ENCODE measurements at places on chromosomes 5 and 9.
A peak's percentile ranks its signal among the peaks of the same experiment; 100 is the strongest.

DNA sequence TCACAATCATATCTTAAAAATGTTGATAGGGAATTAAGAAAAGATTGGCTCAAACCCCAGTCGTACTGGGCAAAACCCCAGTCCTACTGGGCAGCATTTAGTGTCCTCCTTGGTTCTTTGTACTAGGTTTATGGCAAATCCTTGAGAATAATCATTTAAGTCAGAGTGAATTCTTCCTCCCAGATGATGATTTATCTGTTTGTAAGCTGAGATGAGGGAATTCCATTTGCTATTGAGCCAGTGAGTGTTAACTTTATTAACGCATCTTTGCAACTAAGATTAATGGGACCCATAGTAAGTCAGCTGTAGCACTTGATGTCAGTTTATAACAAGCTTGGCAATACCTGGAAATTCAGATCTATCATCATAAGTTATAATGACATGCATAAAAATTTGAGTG lies 821.8 kb upstream of the DMAC1 start:
- no peak for DNase-seq

DNA sequence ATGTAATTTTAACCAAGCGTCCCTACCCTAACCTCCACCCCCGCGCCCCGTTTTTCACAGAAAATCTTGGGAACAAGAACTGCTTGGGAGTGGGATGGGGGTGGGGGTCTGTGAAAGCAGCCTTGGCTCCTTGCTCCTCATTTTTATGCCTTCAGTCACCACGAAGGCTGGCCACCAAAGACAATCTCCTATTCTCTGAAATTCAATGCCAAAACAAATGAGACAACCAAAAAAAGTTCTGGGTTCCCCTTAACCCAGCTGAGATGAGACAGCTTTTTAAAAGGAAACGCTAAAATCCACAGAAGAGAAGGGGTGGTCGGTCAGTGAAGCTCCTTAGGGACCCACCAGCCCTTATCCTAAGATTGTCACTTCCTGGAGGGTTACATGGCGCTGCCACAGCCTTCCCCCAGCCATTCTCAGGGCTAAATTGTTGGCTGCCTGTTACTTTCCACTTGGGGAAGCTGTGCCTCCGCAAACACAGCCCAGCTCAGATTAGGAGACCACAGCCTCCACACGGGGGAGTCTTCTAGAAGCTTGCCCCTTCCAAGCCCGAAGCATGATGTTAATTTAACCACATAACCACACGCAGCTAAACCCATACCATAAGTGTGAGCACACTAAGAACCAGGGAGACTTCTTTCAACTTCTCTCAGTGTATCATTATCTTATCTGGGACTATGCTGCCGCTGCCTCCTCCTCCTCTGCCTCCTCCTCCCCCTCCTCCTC lies 136.3 kb downstream of the FOXD1 start:
- DNase-seq = peak; percentile 32

GRCh38 chr5:78591138-78591612 lies 57.4 kb downstream of the LHFPL2 start:
- DNase-seq = no peak

DNA sequence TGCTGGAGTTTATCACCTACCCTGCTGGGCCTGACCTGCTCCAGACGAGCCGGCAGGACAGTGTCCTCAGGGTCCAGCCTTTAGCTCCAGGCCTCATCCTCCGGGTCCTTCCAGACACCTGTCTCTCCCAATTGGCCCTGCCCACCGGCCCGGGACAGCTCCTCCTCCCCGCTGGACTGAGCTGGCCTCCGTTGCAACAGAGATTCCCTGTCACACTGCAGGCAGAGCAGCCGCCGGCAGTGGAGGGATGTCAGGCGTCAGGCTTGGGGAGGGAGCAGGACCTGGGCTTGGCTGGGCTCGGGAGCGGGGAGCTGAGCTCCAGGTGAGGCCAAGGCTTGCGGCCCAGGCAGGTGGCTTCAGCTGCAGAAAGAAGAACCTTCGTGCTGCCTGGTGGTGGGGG lies 1.7 kb downstream of the KCNT1 start:
- no peak for DNase-seq

DNA sequence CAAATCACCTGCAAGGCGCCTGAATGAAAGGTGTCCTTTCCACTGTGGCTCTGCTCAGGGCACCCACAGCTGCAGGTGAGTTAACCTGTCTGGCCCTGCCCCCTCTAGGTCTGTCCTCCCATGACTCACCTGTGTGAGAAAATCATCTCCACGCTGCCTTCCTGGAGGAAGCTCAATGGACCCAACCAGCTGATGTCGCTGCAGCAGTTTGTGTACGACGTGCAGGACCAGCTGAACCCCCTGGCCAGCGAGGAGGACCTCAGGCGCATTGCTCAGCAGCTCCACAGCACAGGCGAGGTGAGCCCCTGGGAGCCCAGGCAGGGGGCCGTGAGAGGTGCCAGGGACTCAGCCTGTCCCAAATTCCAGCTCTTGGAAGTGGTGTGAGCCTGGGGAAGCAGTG lies 23.0 kb upstream of the CTSL start:
- DNase-seq = no peak

DNA sequence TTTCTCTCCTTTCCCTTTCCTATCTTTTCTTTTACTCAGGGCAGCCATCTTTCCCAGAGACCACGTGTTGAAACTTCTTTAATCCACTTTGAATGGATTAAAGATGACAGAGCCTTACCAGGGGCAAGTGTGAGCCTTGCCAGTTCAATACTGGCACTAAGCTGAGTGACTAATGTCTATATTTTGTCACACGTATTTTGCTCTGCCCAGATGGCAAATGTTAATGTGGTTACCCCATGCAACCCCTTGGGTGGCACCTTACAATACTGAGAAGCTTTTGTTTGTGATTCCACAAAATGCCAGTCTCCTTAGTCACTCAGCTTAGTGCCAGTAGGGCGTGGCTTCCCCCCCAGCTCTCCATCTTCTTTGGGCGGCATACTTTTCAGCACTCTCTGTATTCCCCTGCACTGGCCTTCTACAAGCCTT lies 24.8 kb downstream of the ANXA1 start:
- DNase-seq = no peak

GRCh38 chr5:3786891-3787430 lies 191.3 kb downstream of the IRX1 start:
- DNase-seq = no peak

GRCh38 chr5:72226950-72227349 lies 93.1 kb downstream of the MRPS27 start:
- DNase-seq = peak; percentile 83

DNA sequence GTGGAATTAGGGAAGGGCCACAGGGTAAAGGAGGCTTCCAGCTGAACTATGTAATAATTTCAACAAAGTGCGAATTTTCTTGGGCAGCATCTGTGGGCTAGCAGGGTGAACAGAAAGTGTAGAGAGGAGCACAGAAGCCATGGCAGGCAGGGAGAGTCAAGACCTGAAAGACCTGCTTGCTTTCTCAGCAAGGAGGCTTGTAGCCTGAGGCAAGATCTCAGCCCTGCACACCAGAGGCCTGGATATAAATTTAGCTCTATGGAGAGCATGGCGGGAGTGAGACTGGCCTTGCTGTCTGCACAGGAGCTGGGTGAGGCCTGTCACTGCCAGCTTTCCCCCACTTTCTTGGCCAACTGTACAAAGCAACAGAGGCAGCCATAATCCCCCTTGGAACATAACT lies 32.1 kb upstream of the SH3TC2 start:
- DNase-seq = no peak

DNA sequence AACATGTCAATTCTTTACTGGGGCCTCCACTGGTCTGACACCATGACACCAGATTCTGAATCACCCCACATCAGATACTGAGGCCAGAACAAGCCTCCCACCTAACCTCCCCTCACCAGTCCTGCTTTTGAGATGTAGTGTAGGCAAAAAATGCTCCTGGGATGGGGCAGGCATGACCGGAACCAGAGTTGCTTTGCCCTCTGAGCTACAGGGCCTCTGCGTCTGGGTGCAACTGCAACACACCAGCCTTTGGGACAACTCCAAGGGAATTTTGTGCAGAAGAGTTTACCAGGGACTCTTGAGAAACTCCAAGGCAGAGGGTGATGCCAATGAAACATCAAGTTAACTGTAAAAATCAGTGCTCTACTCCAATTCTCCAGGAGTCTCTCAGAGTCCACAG lies 79.4 kb downstream of the SIL1 start:
- DNase-seq = no peak
